Choroid plexus epithelial cell (primary cell): ENCODE measurements at places on chromosomes 2 and 18.

DNA sequence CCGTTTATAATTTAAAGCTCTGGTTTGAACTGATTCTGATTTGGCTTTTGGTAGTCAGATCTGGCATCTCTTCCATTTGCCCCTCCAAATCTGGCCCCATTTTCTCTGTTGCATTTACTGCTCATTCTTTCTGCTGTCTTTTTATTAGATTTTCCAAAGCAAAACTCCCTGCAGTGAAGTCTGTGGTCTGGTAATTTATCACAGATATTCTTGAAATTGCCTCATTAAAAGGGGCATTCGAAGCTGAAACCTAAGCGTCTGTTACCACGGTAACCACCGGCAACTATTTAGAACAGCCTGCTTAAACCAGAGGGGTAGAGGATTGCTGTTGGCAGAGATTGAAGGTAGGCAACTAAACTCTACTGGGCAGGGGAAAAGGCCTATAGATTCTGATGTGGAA lies 111.5 kb upstream of the UPP2 start:
- DNase-seq: no peak

DNA sequence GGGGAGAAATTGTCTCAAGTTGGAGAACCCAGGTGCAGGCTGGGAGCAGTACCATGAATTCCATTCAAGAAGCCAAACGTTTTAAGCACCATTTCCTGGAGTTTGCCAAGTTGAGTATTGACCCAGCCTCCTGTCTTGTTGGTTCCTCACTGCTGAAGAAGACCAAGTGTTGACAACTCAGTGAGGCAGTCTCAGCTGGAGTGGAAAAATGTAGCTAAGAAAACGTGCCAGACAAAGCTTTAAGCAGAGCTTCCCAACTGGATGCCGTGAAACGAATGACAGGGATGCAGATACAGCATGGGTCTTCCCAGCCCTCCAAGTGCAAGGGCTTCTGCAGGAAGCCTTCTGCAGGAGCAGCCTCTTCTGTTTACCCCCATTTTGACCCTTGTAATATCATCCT lies 778 bp upstream of the INPP1 start:
- DNase-seq: peak; percentile 52

DNA sequence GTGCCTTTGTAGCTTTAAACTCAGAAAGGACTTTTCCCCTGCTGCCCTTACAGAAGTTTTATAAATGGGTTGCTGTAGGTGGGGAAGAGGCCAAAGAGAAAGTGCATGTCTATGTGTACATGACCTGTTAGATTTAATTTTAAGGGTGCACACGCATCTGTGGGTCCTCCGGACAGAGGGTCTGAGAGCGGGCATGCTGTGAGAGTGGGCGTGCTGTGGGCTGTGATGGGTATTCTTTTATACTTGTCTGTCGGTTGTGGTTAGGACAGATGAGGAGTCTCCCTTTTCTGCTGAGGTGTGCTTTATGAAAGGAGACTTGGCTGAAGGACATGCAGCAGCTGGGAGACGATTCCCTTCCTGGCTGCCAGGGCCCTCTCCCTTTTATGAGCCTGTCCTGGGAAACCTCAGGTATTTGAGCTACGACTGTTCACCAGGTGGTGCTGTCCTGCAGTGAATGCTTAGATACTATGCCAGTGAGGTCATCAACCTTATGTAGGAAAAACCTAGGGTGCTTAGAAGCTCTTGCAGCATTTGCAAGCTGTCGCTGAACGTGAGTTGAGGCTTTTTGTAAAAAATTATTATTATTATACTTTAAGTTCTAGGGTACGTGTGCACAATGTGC lies 67.5 kb downstream of the TANC1 start:
- DNase-seq: peak; percentile 82

GRCh38 chr2:183459466-183459865 lies 335.2 kb downstream of the NUP35 start:
- DNase-seq: no peak

DNA sequence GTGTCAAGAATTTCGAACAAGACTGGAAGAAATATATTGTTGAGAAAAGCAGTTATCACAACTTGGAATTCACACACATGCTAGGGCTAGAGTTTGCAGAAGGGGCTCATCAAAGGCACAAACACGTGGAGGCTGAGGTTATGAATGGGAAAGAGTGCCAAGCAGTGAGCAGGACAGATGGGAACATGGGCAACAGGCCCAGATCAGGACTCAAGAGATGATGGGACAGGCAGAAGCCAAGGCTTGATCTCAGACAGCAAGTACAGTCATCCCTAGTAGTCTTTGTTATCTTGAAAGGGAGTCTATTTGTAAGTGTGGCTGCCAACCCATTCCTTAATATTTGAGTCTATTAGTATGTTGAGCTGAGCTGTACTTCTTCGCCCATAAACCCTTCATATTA lies 22.2 kb upstream of the EPC2 start:
- no peak for DNase-seq

DNA sequence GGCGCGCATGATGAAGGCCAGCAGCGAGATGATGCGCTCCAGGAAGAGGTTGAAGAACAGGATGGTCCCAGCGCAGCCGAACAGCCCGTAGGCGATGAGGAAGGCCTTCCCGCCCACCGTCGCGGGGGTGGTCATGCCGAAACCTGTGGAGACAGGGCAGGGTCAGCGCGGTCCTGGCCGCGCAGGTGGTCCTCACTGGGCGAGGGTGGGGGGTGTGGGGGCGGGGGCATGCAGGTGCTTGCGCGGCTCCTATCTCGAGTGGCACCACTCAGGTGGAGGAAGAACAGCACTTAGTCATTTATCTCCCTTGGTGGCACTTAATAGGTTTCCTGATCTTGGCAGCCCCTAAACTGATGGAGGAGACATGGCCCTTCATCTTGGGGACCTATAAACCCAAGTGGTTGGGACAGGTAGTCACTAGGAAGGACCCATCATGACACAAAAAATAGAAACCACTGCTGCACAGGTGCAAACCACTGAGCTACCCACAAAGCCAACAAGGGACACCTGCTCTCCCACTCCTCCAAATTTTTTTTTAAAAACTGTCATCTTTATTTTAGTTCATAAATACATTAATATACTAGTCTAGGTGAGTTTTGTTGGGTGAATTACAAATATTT lies 118.8 kb downstream of the MSH2 start:
- no peak for DNase-seq

GRCh38 chr2:109105113-109105512 lies 23.9 kb upstream of the SH3RF3 start:
- DNase-seq: no peak

DNA sequence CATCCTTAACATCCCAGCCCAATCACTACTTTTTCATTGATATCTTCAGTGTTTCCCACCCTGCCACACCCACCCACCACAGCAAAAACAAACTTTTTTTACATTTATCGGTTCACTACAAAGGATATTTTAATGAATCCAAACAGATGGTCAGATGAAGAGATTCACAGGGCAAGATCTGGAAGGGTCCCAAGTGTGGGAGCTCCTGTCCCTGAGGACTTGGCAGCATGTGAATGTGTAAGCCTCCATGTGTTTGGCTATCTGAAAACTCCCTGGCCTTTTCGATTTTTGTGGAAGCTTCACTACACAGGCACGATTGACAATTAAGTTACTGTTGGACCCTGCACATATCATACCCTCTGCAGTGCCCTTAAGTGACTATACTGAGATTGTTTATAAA lies 48.1 kb upstream of the CRIM1 start:
- DNase-seq: no peak

DNA sequence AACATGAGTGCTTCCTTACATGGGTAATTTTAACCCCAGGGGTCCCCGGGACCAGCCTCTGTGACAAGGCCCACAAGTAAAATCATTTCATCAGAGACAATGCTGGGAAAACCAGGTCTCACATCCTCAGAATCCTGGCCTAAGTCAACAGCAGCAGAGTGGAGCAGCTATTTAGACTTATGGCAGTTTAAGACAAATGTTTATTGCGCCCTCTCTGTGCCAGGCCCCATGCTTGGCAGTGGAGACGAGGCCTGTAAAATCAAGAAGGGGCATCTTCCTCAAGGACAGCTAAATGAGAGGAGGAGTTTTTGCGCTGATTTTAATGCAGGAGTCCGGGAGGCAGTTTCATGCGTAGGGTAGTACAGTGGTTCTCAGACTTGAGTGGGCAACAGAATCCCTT lies 56.0 kb upstream of the ACAA2 start:
- no peak for DNase-seq

DNA sequence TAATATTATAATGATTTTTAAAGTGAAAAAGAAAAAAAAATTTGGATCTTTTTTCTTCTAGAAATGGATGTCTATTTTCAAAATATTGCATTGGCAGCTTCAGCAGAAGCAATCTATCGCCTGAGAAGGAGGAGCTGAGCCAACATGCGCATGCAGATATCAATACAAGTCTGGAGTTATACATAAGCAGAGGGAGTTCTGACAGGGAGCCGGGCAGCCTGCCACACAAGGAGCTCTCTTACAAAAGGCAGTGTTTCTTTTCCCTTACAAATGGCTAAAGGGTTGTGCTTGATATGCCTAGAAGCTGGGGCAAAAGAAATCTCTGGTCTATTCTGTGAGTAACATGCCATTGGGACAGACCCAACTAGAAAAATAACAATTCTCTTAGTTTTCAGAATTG lies 291.9 kb upstream of the TRIB2 start:
- no peak for DNase-seq

DNA sequence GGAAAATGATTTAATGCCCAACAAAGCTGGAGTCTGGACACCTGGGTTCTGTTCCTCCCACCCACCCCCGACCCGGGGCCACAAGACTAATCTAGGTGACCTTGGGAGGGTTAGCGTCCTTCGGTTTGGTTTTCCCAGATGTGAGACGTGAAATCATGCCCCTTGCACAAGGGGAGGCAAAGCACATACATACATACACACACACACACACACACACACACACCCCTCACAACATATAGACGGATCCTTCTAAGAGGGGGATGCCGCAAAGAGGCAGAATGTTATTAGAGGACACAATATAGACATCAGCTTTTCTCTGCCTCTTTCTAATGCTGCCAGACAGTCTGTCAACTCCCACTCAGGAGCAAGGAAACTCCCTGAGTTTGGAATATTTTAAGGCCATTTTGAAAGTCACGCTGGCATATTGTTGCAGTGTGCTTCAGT lies 616 bp upstream of the RBMS1 start:
- peak; percentile 26 for DNase-seq
